Spleen (tissue), 13 donors: ENCODE measurements at places on chromosomes 11 and 22. TPM values are rescaled to one million over a fixed set of nuclear protein-coding genes. Genes with fewer than 3 reads are reported as not detected.

Gene DEFB131B
- polyA plus RNA-seq = not detected

Gene PNPLA3
- polyA plus RNA-seq = 0.21 TPM

Gene DEPDC7
- 0.42 TPM for polyA plus RNA-seq

Gene OR56A1
- polyA plus RNA-seq = not detected

Gene TTC38
- polyA plus RNA-seq = 15.2 TPM
